ENCODE measurements at places on chromosomes 13 and 19.

GRCh38 chr13:87889254-87889653, 218.1 kb downstream of the SLITRK5 start:
- DNase-seq = no peak

DNA sequence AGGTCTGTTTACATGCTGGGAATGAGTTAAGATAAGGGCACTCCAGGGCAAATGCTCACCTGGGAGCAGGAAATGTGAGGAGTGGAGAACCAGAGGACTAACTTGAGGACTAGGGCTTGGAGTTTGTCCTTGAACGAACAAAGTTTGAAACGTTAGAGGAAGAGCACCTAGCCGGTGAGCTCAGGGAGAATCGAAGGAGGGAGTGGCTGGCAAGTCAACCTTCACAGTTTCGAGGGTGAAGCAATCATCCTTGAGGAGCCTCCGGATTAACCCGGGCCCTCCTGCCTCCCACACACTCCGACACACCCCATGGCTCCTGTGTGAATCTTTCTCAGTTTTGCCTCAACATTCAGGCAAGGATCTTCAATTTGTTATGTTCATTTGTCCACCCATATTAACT, 58.6 kb downstream of the LMO7 start:
- DNase-seq = no peak

GRCh38 chr13:50187352-50188029, 172.2 kb downstream of the KCNRG start:
- DNase-seq = no peak

- DNase-seq = no peak
These were observed 48.9 kb upstream of the CLDN10 start for GRCh38 chr13:95503662-95504061.

DNA sequence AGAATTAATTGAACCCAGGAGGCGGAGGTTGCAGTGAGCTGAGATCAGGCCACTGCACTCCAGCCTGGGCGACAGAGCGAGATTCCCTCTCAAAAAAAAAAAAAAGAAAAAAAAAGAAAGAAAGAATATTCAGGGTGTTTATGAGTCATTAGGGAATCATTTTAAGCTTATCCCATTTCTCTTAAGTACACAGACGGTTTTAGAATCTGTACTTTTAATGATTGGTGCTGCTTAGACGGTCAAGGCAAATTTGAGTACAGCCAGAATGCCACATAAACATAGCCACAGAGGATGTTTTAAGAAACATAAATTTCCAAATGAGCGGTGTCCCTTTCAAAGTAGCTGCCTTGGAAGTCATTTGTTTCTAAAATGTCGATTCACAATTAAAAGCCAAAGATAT, 2.6 kb downstream of the SPRYD7 start:
- no peak for DNase-seq

GRCh38 chr13:26488236-26489003, 69.1 kb upstream of the WASF3 start:
- DNase-seq = no peak

DNA sequence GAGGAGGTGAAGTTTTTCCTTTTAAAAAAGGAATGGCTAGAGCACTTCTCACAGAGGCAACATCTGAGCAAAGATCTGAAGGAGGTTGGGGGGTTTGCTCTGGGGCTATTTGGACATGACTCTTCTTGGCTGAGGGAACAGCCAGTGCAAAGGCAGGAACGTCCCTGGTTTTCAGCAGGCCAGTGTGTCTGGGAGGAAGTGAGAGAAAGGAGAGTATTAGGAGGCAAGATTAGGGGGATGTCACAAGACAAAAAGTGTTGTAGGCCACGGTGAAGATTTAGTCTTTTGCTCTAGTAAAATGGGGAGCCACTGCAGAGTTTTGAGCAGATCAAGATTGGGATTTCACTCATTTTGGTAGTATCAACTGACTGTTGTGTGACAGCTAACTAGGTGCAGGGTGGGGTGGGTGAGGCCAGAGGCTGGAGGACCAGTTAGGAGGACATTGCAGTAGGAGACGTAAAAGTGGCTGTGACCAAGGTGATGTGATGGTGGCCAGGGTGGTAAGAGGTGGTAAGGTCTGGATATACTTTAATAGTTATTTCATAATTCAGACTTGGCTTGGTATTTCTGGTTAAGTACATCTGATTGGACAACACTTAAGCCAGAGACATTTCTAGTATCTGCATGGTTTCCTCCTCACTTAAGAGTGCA, 40.6 kb downstream of the WDFY2 start:
- no peak for DNase-seq

DNA sequence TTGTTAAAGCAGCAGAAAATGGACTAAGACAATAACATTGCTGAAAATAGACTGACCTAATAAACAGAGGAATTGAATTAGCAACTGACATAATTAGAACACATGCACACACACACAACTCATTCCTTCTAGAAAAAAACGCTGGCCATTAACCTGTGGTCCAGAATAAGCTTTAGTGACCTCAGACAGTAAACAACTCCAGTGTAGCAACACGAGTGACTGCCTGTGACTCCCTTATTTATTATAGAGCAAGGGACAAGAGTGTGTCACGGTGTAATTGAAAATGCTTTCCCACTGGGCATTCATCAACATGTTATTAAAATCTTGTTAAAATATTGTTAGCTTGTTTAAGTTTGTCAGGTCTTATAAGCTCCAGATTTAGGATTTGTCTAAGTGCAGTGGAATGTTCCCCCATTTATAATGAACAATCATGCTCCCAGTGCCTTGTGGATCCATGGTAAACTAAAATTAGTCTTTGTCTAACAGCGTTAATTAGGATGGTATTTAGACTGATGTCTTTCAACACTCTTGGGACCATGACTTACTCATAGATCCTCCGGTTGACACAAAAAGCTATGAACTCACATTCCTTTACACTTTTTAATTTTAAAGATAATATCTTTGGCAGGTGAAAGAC, 111.7 kb upstream of the IRS2 start:
- DNase-seq = no peak

DNA sequence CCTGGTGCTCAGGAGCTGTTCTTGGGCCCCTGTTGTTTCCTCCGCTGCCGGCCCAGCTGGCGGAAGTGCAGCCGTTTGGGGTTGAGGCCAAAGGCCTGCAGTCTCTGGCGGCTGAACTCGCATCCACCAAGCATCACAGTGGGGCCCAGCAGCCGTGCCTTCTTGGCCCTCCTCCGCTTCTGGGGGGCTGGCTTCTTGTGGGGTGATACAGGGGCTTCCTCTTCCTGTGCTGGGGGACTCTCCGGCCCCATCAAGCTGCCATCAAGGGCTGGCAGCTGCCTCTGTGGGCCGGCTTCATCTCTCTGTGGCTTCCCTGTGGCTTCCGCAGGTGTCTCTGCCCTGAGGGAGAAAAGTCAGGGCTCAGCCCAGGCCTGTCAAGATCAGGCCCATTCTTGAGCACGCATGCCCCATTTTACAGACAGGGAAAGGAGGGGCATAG, 10.3 kb downstream of the ATG4D start:
- DNase-seq = no peak

DNA sequence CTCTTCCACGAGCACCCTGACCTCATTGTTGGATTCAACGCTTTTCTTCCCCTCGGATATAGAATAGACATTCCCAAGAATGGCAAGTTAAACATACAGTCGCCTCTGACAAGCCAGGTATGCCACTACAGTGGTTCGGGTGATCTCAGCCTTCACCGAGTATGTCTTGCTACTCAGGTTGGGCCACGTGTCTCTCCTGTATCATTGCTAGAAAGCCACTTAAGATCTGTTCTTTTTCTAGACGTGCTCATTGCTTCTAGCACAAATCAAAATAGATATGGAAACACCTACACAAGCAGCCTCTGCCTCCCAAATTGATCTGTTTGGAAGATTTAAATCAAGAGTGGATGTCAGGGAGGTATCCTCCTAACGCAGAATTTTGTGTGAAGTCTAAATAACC, 2.3 kb downstream of the SIN3B start:
- no peak for DNase-seq

- DNase-seq = no peak
These were observed 598.1 kb downstream of the DCT start for GRCh38 chr13:93881411-93881810.

- DNase-seq = no peak
These were observed 25.8 kb downstream of the LHFPL6 start for GRCh38 chr13:39577203-39577602.

DNA sequence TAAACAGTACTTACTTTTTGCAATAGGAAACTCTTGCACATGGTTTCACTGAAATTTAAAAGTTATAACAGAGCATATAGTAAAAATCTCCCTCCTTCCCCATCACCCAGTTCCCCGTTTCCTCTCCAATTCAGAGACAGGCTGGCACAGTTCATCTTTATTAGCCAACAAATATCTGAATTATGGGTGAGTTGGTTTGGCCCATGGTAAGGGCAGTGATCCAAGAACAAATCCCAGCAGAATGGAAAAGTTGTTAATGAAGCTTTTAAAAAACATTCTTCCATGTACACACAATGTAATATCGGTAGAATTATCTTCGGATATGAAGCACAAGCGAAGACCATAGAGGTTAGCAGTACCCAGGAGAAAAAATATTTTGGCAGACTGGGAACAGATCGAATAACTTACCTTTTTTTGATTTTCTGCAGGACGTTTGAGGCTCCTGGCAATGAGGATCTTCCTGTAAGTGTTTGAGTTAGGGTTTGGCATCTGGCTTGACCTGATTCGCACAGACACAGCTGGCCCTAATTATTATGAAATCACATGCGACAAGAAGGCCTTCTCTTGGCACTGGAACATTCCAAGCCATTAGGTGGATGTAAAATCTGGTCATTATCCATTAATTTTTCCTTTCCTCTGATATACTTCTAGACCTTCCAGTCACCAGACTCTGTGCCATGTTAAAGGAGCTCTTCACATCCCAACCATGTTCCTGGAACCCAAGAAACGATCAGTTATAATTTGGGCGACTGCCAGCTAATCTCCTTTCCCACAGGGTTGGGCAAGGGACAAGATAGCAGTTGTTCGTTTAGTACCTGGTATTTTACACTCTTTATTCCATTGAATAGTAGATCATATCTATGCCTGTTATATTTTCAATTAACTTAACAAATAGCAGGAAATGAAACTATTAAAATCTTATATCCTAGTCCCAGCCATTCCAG, 139.4 kb upstream of the TSC22D1 start:
- DNase-seq = no peak

DNA sequence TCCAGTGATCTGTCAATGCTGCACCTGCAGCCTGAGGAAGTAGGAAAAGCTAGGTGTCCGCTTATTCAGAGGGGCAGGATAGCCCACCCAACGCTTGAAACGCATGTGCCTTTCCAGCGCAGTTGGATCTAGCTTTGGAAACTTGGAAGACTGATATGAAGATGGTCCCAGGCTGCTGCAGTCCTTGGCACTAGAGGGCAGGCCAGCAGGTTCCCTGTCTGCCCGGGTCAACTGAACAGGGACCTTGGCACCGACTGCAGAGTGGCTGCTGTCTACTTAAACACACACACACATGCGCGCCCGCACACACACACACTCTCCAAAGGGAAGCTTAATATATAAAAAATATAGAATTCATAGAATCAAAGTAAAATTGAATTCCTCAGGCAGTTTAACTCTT, 100.0 kb downstream of the TSHZ3 start:
- no peak for DNase-seq

GRCh38 chr19:28445826-28446225, 767.1 kb downstream of the UQCRFS1 start:
- no peak for DNase-seq

GRCh38 chr13:96822895-96823294, 171.4 kb downstream of the OXGR1 start:
- no peak for DNase-seq

- no peak for DNase-seq
These were observed 891 bp upstream of the TNNI3 start for GRCh38 chr19:55158423-55158822.

DNA sequence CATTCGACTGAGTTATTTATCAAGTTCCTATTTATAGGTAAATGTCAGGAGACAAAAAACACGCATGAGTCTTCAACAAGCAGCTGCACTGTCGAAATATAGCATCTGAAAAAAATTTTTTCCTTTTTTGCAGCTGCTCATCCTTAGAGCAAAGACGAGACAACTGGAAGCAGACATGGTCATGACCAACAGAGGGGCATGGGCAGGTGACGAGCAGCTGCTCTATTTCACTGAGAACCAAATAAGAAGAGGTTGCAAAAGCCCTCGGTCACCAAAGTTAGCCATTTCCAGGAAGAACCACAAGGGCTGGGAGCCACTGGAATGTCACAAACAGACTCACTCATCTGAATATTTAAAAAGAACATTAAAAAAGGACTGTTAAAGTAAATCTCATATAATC, 22.2 kb downstream of the SOHLH2 start:
- DNase-seq = peak; percentile 56

DNA sequence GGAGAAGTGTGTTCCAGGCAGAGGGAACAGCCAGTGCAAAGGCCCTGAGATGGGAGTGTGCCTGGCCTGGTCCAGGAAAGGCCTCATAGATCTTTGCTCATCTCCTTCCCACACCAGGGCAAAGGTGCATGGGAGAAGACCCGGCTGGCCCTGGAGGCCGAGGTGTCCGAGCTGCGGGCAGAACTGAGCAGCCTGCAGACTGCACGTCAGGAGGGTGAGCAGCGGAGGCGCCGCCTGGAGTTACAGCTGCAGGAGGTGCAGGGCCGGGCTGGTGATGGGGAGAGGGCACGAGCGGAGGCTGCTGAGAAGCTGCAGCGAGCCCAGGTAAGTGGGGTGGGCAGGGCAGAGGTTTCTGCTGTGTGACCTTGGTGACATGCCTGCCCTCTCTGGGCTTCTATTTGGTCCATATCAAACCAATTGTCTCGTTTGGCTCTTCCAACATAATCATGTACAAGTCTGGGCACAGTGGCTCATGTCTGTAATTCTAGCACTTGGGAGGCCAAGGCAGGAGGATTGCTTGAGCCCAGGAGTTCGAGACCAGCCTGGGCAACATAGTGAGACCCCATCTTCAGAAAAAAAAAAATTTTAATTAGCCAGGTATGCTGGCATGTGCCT, 51.1 kb downstream of the KCNC3 start:
- no peak for DNase-seq
